Left renal pelvis (tissue), 4 donors: ENCODE measurements at places on chromosomes 4 and X.

GRCh38 chrX:132214518-132214917 is 4.7 kb downstream of the RAP2C start:
- DNase-seq: no peak

GRCh38 chr4:182344968-182345367 is 101.8 kb downstream of the TENM3 start:
- no peak for DNase-seq

GRCh38 chr4:30073011-30073710 is 647.0 kb upstream of the PCDH7 start:
- no peak for DNase-seq

- DNase-seq: no peak
Observed at GRCh38 chrX:76433219-76433618, 5.7 kb downstream of the MAGEE1 start.

DNA sequence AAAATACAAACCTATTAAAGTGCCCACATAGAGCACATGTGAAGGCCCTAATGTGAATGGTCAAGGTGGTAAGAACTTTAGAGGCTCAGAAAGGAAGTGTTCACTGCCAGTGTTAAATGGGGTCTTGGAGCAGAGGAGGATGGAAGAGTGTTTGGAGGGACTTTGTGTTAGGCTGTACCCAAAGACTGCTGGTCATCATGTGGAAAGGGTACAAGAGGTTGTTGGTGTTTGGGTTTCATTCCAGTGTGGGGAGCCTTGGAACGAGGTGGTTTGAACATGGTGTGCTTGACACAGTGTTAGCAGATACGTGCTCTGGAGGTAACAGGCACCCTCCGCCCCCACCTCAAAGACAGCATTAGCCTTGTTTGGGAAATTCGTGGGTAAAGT is 73.1 kb downstream of the RAPGEF2 start:
- no peak for DNase-seq

DNA sequence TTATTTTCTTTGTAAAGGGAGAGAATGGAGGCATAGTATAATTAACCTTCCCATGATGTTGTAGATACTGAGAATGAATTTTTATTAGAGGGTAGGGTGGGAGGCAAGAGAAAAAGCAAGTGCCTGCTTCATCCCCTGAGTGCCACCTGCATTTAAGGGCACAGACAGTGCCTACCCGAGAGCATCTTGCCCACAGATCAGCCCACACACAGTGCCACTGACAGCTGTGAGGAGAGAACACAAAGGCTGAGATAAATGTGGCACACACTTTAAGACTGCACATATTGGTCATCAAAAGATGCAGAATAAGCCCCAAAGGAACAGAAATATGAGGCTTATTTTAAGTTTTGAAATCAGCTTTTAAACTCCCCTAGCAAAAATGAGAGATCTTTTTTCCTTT is 250.8 kb downstream of the SLC39A8 start:
- DNase-seq: no peak

DNA sequence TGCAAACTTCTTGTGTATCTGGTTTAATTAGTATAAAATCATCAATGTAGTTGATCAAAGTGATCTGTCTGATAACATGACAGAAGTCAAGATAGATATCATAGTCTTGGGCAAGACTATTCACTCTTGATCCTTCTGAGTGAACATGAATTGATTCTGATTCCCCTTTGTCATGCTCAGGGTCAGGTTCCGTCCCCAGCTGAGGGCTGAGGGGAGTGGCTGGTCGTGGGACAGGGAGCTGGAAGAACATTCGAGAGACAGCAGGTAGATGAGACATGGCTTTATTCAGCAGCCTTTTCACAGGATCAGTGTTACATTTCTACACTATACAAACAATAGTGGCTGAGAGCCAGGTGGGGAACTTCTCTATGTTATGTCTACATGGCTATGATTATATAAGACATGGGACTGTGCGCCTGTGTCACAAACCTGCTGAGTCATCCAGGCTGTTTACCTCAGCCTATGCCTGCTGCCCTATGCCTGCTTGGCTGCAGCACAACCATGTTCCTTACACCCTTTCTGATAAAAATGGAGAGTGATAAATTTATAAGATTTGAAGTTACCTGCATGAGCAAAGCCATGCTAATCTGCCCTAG is 586.9 kb upstream of the NR3C2 start:
- no peak for DNase-seq

GRCh38 chr4:90330546-90330945 is 203.4 kb downstream of the CCSER1 start:
- no peak for DNase-seq

DNA sequence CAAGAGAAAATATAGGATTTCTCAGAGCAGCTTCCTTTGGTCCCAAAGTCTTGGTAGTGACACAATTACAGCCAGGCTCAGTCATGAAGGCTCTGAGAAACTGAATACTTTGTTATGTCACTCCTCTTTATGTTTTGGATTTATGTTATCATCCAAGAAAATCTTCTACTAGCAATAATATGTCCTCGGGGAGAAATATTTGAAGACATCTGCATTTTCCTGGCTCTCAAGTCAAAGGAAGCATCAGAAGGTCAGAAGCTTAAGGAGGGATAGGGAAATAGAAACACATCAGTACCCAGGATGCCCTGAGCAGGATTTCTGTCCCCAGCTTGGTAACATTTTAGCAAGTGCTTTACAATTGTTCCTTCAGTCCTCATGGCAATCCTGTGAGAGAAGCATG is 54.0 kb downstream of the C4orf33 start:
- no peak for DNase-seq

DNA sequence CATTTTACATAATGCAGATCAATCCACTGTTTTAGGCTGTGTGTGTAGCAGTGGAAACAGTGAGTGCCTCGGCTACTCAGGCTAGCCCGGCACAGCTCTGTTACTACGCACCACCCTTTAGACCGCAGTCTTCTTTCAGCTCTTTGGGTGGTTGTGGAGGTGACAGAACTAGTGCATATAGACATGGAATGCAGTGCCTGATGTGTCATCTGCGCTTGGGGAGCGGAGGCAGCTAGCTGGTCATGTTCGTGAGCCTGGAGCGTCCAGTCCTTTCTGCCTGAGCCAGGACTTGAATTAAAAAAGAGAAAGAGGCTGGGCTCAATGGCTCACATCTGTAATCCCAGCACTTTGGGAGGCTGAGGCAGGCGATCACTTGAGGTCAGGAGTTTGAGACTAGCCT is 4.8 kb downstream of the TBC1D14 start:
- DNase-seq: no peak

- DNase-seq: no peak
Observed at GRCh38 chr4:156575430-156576073, 396.0 kb downstream of the PDGFC start.

GRCh38 chr4:127000846-127001245 is 631.9 kb upstream of the INTU start:
- DNase-seq: no peak

DNA sequence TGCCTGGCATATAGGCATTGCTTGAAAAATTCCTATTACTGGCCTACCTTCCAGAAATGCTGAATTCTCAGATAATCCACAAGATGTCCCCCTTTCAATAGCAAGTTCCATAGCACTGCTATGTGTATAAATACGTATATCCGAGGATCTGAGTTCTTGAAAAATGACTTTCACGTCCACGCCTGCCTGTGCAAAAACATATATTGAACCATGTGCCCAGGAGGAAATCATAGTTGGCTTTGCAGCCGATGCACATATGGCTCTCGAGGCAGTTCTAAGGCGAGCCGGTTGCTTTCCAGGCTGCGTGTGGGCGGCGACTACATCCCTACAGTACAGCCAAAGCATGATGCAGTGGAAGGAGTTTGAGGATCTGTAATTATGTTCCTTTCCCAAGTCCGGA is 55.4 kb upstream of the ESX1 start:
- no peak for DNase-seq
